IPS DF 19.7 (cell line): ENCODE measurements at places on chromosomes 5 and 9.
A peak's percentile ranks its signal among the peaks of the same experiment; 100 is the strongest.

DNA sequence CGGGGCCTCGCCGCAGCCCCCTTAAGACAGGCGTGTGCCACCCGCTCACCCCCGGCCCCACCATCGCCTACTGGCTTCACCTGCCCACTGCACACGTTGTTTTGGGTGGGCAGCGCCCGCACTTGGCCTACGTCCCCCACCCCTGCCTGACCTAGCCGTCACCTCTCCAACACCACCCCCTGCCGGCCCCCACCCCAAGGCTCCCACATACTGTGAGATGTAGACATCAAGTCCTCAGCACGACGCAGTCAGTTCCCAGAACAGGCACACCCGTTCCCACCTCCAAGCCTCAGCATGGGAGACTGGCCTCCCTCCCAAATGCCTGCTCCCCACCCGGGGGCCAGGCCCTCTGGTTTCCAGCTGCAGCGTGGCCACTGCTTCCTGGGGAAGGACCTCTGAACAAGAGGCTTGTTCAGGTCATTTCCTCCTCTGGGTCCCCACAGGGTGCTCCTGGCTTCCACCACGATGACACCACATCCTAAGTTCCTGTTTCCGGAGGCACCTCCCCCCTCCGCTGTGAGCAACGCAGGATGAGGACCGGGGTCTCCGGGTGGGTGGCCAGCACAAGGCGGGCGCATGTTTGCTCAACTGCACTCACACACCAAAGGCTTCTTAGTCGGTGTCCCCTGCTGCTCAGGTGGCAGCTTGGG, 11.3 kb downstream of the DBN1 start:
- no peak for DNase-seq

DNA sequence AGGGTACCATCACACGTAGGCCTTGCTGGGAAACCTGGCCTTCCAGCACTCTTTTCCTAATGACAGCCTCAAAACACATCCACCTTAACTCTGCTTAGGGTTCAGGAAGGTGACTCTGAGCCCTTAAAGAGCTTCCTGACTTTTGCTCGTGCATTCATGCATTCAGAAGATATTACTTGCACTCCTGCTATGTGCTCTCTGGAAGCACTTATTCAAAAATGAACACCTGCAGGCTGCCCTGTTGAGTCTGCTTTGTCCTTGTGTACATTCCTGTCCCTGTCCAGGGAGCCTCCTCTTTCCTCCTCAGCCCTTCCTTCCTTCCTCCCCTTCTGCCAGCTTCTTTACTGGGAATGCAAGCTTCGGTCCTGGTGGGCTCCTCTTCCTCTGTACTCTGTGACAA, 61.5 kb downstream of the SPRY4 start:
- DNase-seq = no peak

DNA sequence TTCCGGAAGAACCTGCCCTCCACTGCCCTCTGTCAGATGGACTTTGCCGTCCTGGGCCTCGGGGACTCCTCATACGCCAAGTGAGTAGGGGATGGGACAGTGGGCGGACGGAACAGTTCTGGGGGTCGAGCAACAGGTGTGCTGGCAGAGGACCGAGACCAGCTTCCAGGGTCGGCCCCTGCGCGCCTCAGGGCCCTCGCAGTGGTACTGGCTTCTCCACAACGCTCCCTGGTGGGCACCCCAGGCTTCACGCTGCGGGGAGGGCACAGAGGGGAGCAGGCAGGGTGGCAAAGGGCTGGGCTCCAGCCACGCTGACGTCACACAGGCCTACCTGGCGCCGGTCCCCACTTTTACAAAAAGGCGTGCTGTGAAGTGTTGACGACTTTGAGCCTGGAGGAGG, 7.0 kb downstream of the NDOR1 start:
- no peak for DNase-seq

DNA sequence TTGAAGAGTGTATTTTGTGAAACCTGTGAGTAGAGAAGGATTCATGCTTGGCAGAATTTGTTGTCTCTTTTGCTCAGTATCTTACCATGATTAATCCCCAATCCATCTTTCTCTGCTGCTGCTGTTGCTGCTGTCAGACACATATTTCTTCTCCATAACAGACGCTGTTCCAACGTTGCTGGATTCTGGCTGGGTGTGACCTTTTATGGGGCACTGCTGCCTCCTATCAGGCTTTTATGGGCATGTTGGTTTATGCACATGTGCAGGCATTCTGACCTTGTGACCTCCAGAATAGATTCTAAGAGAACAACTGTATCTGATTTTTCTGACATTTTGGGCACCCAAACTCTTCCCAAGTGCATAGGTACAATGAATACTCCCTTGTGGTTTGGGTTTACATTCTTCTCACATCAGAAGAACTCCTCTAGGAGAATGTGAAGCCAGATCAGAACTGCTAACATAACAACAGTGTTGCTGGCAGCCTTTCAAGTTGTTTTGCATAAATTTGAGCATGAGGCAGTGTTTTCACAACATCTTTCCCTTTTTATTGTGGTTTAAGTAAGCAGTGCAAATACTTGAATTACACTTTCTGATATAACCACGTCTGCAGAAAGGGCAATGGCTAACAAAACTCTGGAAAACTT, 9.2 kb upstream of the ISL1 start:
- DNase-seq = no peak

GRCh38 chr9:91295357-91295756, 66.4 kb downstream of the AUH start:
- no peak for DNase-seq

DNA sequence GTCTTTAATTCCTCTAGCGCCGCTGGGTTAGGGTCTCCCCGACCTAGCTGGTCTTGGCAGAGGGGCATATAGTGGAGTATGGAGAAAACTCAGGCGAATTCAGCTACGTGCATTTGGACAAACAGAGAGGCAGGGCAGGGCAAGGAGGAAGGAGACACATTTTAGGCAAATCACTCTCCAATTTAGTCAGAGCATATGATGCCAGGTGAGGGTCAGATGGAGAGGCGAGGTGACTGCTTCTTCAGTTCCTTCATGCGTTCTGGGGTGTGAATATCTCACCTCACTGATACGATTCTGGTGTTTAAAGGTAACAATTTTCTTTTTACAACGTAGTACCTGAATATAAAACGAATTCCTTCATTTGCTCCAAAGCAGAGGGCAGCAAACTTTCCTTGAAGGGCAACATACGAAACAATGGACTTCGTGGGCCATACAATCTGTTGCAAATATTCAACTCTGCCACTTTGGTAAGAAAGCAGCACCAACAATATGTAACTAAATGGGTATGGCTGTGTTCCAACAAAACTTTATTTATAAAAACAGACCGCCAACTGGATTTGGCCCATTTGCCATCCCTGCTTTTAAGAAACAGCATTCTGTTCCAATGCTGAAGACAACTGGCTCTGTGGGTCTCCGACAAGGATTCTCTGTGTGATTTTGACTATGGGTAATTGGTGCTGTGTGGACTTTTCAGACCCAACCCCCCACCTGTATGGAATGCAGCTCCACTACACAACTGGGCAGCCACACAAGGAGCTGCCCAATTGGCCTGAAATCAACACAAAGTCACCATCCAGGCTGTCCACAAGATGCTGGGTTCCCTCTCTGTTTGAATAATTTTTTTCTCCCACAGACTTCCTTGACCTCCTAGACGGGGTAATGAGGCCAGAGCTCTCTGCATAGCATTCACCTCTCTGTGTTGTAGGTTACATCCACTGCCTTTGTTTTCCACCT, 53.8 kb downstream of the RAPGEF1 start:
- no peak for DNase-seq

- DNase-seq = no peak
Measured at GRCh38 chr5:113167985-113168384, 191.4 kb downstream of the DCP2 start.

GRCh38 chr9:123112015-123112975, 78.8 kb downstream of the GPR21 start:
- DNase-seq = no peak

- no peak for DNase-seq
Measured at GRCh38 chr9:111298731-111299598, 31.1 kb downstream of the OR2K2 start.

DNA sequence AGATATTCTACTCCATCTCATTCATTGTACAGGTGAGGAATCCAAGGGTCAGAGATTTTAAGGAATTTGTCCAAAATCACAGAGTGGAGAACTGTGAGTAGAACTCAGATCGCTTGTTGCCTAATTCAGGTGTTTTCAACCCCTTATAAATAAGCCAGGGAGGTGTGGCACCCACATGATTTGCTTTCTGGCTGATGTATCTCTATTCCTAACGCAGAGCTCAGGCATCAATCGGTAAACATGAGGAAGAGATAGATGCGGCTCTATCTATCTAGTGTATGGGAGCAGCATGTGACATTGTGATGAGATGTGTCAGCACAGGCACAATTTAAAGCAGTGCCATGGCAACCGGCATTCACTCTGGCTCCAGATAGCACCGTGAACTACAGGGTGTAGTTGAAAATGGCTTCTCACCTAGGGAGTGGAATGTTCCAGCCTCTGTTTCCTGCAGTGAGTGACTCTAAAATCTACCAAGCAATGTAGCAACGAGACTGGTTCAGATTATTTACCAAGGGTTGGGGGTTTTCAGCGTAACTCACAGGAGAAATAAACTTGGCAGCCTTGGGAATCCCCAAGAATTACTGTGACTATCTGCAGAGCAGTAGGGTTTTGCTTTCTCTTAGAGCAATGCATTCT, 53.4 kb upstream of the SUB1 start:
- peak; percentile 25 for DNase-seq

GRCh38 chr5:158998793-158999325, 100.9 kb downstream of the EBF1 start:
- no peak for DNase-seq
